ENCODE measurements at places on chromosomes 3 and 15.

GRCh38 chr15:57559875-57560274 is 31.8 kb upstream of the MYZAP start:
- DNase-seq, result no peak

GRCh38 chr3:15646851-15647511 is 45.4 kb downstream of the BTD start:
- DNase-seq, result no peak

GRCh38 chr15:35566991-35567390 is 21.0 kb upstream of the DPH6 start:
- no peak for DNase-seq

- DNase-seq, result no peak
These were observed 20.3 kb upstream of the ADAMTS7 start for GRCh38 chr15:78831229-78832207.

DNA sequence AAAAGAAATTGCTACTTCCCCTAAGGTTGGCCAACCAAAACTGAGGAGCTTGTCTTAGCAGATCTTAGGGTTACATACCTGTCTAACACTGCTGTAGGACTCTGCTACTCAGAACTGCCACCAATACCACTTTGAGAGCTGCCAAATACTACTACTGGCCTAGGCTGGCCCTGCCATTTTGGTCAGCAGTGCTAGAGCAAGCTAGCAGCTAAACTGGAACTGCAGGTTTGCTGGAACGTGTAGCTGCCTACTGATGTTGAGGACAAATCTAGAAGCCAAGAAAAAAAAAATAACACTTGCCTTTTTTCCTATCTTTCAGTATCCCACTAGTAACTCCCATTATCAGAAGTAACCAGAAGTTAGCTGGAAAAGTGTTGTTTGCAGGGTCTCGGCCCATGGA is 387.4 kb downstream of the RBMS3 start:
- no peak for DNase-seq

All from iPS DF 6.9 (cell line).